ENCODE measurements at places on chromosomes 2 and 18.
A peak's percentile ranks its signal among the peaks of the same experiment; 100 is the strongest.

- no peak for DNase-seq
Measured at GRCh38 chr18:34802959-34803358, 92.9 kb downstream of the DTNA start.

DNA sequence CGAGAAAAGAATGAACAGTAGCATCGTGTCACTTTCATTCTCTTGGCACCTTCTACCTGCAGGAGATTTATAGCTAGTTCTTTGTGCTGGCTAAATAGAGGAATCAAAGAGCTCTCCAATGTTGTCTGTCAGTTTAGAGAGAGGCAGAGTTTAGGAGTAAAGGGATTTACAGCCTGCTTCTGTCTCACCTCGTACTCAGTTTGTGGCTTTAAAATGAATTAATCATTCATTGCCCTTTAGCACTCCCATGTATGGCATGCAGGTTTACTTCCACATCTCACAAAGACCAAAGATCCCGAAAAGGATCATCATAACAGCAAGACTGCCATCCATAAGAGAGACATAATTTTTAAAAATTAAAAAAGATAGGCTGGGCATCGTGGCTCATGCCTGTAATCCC lies 42.4 kb upstream of the ATL2 start:
- DNase-seq = no peak

- peak; percentile 35 for DNase-seq
Measured at GRCh38 chr18:61893309-61893970, 633 bp upstream of the RNF152 start.

GRCh38 chr2:3637692-3638455 lies 20.1 kb upstream of the ALLC start:
- DNase-seq = no peak

GRCh38 chr18:3350566-3351527 lies 88.9 kb downstream of the MYL12B start:
- DNase-seq = no peak

DNA sequence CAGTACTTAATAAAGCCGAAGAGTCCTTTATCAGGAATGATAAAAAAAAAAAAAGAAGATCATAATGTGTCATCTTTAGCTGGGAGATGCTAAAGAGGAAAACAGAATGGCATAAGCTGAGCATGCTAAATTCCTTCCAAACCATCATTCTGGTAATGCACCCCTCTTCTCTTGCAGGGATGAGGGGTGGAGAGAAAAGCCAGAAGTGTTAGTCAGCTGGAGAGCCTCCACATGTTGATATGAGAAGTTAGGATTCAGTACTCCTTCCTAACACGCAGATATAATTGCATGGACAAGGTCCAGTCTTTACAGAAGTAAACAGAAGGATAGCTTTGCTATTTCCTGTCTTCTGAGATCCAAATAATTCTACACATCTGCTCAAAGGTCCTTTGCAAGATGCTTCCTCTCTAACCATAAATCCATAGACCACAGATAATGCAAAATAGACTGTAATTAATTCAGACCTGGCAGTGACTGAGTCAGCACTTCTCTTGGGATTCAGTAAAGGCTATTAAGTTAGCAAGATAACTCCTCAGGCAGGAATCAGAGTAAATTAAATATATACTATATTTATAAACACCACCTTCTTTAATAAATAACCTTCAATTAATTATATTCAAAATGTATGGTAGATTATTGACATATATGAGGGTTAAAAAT lies 930.0 kb upstream of the KLHL29 start:
- no peak for DNase-seq

DNA sequence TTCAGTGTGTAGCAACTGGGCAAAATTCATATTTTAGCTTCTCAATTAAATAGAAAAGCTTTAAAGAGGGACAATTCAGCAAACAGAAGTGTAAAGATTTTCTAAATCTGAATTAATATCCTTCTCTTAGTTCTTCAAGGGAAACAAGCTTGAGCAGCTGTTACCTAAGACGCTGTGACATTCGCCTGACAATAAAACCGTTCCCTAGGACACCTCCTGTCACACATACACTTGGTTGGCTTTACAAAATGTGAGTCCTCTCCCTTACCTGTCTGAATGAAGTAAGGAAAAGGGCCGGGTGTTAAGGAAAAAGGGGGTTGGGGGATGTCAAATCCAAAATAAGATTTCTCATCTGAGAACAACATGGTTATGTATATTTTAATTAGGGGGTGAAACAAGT lies 2.1 kb downstream of the SERTAD2 start:
- no peak for DNase-seq

DNA sequence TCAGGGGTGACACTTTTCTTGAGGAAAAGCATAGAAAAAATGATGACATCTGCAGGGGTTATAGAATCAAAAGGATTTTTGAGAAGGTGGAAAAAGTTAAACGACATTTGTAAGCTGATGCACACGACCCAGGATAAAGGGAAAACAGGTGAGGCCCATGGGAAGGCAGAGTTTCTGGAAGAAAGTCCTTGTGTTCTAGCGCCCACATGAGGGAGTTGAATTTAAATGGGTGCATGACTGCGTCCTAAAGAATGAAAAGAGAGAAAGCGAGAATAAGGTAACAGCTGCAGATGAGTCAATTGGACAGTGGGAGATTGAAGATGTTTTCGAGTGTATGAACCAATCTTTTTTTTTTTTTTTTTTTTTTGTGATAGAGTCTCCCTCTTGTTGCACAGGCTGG lies 158.1 kb downstream of the GALR1 start:
- no peak for DNase-seq

- DNase-seq = no peak
Measured at GRCh38 chr18:24276994-24277393, 120.6 kb downstream of the OSBPL1A start.

GRCh38 chr2:6917071-6917760 lies at the start of gene RNF144A:
Gene RNF144A, plus strand, starts transcription at chr2:6917412. Its CDS starts 79,515 bp downstream, at chr2:6996927.
- peak; percentile 48 for DNase-seq

DNA sequence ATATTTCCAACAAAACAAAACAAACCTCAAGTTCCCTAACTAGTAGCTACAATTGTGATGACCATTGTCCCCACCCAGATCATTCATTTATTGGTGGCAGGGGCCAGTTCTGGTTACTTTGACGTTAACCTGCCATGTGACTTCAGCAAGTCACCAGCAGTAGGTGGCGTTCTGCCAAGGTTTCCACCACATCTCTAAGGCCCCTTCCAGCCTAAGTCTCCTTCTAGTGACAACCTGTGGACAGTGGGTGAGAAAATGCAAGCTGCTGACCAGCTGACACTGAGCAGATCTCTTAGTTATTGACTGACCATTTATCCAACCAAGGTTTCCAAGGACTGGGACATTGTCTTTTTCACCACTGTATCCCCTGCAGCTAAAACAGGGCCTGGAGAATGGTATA lies 98.4 kb downstream of the GPR39 start:
- DNase-seq = no peak

DNA sequence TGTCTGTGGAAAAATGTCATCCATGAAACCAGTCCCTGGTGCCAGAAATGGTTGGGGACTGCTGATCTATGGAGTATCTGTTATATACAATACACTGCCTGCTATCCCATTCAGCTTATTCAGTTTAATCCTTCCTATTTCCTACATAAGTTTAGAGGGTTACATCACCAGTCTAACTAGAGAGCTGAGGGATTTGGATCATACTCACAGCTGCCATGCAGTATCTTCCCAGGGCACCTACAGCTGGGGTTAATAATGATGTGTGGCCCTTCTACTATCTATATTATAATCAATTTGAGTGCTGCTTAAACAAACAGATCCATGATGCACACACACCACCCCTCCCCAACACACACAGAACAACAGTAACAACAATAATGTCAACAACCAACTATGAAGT lies 524.0 kb downstream of the LRRTM4 start:
- DNase-seq = no peak
